ENCODE measurements at places on chromosomes 2 and 18.
A peak's percentile ranks its signal among the peaks of the same experiment; 100 is the strongest.

DNA sequence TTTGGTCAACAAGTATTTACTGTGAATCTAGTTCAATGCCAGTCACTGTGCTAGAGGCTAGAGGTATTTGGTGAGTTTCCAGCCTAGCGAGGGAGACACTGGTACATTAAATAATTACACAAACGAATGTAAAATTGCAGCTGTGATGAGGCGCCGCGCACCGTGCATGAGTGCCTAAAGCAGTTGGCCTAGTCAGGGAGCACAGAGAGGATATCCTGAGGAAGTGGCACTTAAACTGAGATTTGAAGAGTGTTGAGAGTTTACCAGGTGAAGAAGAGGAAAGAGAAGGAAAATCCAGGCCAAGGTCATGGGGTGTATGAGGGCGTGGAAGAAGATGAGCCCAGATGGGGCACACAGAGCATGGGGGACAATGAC, 157.6 kb upstream of the NDUFV2 start:
- DNase-seq = no peak

DNA sequence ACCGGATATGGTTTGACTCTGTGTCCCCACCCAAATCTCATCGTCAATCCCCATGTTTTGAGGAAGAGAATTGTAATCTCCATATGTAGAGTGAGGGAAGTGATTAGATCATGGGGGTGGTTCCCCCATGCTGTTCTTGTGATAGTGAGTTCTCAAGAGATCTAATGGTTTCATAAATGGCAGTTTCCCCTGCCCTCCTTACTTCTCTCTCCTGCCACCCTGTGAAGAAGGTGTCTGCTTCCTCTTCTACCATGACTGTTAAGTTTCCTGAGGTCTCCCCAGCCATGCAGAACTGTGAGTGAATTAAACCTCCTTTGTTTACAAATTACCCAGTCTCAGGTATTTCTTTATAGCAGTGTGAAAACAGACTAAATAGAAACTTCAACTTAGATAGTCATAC, 69.5 kb downstream of the SESTD1 start:
- DNase-seq = no peak

DNA sequence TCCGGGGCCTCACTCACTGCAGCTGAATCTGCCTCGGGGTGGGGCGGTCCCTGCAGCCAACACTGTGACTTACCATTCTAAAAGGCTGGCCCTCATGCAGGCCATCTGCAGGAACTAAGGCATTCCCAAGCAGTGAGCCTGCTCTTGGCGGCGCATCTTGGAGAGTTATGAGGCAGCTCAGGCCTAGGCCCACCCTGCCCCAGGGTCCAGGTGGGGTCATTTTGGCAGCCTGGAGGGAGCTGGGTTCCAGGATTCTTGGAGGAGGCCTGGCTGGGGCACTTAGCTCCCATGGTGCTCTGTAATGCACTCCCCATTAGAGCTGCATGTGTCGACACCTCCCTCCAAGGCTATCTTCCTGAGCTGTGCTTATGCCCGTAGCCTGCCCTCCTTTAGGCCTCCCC, 14.8 kb upstream of the BIN1 start:
- DNase-seq = peak; percentile 86

DNA sequence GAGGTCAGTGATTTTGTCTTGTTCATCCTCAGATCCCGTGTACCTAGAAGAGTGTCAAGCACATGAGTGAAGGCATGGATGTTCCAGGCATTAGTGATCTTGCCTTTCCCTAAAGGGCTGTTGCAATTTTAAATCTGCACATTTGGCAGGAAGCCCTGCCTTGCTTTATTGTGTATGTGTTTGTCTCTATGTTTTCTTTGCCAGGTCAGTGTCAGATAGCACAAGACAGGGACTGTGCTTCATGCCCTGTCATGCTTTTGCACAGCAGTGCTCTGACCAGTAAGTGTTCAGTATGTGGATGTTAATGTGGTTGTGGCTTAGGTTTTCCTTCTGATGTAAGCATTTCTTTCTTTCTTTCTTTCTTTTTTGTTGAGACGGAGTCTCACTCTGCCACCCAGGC, 131.5 kb downstream of the RGPD3 start:
- no peak for DNase-seq

DNA sequence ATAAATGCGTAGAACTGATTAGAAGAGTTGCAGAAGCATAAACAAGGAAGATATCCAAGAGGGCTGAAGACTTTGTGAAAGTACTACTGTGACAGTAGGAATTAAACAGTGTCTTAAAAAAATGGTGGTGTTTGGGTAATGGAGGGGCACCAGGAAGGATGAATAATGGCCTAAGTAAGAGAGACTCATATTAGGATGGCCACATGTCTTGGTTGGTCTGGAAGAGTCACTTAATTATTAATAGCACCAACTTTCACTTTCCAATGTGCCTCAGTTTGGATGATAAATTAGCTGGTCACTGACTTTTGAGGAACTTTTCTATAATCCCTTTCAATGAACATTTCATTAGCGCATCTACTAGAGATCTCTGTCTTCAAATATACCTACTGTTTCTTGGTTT, 372.2 kb downstream of the NYAP2 start:
- no peak for DNase-seq

DNA sequence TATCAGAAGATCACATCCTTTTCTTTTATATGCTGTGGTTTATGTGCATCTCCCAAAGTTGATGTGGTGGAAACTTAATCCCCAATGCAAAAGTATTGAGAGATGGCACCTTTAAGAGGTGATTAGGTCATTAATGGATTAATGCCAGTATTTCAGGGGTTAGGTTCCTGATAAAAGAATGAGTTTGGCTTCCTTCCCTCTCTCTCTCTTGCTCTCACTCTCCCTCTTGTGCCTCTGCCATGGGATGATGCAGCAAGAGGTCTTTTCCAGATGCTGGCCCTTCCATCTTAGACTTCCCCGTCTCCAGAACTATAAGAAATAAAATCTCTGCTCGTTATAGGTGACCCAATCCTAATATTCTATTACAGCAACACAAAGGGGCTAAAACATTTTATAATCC, 85.0 kb downstream of the TTC27 start:
- no peak for DNase-seq

DNA sequence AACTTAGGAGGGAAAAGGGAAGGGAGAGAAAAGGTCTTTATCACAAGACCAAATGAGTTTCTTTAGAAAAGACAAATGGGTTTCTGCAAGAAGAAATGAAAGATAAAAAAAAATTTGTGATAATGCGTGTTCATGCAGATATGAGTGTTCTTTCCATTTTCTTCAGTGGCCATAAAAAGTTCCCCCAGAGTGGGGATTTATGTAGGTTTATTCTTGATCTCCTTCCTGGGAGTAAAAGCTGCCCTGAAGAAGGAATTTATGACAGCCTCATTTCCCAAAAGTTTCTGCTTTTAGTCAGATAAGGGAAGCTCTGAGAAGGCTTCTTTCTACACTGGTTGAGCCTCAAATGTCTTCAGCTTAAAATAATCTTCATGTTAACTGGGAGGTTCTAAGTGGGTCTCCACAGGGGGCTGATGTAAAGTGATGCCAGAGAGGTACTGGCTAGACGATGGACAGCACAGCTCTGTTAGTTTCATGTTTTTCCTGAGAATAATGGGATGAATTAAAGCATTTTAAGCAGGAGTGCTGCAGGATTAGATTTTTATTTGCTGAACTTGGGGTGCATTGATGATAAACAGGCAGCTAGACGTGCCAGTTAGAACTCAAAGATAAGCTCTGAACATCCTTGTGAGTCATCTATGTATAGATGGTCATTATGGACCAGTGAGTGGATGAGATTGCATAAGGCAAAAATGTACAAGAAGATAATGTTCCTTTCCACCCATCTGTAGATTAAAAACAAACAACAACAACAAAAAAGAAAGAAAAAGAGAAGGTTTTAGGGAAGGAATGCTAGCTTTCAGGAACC, 99.4 kb upstream of the MSH2 start:
- DNase-seq = no peak

DNA sequence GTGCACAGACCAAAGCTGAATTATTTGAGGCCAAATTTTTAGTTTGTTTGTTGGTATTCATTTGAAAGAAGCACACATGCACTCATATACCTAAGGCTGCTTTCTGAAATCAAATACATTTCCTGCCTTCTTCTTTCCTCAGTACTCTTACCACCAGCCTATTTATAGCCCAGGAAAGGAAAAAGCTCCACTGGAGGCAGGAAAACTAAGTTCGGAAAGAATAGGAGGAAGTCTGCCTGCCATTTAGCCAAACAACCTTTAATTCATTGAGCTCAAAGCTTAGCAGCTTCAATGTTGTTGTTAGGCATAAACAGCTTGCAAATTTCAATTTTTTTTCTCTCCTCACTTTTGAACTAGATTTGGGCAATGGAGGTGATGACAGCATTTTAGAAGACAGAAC, 40.4 kb upstream of the RASGRP3 start:
- DNase-seq = no peak

Data from trophoblast cell (in vitro differentiated cells and primary cell).